Activated naive CD4-positive, alpha-beta T cell treated with Interleukin-2 at 50 U/mL for 16 hours (primary cell): ENCODE measurements at places on chromosomes 4 and X.

GRCh38 chrX:115112411-115112810 lies 76.8 kb upstream of the RBMXL3 start:
- no peak for DNase-seq

DNA sequence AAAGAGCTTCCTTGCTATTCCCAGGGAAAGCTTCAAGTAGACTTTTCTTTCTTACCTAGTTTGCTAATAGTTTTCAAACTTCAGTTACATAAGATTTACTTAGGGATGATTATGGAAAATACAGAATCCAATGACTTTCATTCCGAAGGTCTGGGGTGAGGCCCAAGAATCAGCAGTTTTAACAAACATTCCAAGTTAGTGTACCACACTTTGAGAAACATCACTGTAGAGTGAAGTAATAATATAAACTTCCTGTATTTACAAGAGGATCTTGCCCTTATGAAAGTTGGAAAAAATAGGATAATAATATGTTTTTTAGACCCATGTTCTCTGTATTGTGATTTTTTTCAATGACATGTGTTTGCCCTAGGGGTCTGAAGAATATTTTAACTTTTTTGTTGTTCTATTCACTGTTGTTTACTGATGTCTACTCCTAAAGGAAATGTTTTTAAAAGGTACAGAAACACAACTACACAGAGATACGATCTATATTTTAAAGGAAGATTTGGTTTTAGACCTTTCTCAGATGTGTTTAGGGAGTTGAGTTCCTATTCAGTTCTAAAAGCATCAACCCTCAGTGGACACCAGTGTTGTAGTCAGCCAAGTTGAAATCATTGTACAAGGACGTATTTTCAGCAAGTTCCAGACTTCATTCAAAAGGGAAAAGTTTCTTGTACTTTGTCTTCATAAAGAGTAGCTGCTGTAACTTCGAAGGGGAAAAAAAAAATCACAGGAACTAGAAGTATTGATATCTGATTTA lies 295.8 kb upstream of the SLC7A11 start:
- DNase-seq = no peak

DNA sequence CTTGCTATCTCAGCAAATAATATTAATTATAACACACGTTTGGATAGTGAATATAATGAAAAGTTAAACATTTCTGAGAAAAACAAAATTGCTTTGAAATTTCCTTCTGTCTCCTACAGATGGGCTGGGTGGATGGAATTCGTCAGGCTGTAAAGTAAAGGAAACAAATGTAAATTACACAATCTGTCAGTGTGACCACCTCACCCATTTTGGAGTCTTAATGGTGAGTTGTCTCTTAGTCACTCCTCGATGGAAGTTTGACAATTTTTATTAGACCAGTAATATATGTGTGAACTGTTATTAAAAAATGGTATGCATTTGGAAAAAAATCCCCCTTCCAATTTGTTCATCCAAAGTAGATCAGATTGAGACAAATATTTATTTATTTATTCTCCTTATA lies 92.5 kb upstream of the BRS3 start:
- no peak for DNase-seq

GRCh38 chr4:99402765-99403164 lies 32.4 kb downstream of the ADH7 start:
- DNase-seq = no peak

DNA sequence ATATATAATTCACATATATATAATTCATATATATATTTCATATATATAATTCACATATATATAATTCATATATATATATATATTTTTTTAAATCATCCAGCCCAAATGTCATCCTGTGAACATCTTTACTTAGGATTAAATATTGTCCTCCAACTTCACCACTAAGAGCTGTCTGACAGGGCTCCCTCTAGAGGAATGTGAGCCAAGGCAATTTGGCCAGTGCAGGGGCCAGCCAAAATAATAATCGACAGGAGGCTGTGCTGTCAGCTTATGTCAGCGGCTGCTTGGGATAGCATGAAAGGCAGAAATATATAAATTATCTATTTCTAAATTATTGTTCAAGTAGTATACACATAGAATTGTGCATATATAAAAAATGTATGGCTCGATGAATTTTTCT lies 29.5 kb downstream of the EGFL6 start:
- DNase-seq = no peak

- DNase-seq = no peak
These were observed 53.0 kb upstream of the NKX1-1 start for GRCh38 chr4:1459081-1459721.

DNA sequence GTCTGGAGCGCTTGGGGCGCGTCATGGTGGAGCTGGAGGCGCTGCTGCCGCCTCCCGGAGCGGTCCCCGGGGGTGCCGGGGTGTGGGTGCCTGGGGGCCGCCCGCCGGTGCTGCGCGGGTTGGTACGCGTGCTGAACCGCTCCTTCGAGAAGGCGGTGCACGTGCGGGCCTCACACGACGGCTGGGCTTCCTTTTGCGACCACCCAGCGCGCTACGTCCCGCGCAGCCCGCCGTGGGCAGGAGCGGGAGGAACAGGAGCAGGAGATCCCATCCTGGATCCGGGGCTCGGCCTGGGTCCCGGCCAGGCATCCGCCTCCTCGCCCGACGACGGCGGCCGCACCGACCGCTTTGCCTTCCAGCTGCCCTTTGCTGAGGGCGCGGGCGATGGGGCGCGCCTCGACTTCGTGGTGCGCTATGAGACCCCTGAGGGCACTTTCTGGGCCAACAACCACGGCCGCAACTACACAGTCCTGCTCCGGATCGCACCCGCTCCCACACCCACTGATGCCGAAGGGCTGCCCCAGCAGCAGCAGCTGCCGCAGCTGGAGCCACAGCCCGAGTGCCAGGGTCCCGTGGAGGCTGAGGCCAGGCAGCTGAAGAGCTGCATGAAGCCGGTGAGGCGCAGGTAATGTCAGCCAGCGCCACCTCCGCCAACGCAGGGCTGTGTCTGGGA lies 792 bp downstream of the PPP1R3F start:
- DNase-seq = no peak

- no peak for DNase-seq
These were observed 40.3 kb upstream of the NKRF start for GRCh38 chrX:119646515-119646914.

GRCh38 chr4:153785910-153786721 lies 2.8 kb downstream of the SFRP2 start:
- DNase-seq = no peak

- DNase-seq = no peak
These were observed 181.6 kb downstream of the PCDH7 start for GRCh38 chr4:30901461-30902451.

GRCh38 chrX:74080165-74080564 lies 223.8 kb upstream of the ZCCHC13 start:
- no peak for DNase-seq

DNA sequence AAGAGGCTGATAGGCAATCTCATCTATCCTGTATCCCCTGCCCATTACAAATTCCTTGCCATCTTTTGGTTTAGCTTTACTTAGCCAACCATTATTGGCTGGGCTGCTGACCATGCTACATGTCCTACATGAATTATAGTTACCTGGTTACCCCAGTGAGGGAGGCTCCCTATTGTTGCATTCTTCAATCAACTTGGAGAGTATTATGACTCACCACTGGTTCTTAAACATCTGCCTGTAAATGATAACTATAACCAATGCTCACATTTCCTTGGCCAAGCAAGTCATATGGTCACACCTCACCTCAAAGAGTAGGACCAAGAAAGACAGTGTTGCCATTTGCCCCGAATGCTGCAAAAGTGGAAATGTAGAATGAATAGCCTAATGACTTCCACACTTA lies 297.6 kb downstream of the IL15 start:
- DNase-seq = no peak

DNA sequence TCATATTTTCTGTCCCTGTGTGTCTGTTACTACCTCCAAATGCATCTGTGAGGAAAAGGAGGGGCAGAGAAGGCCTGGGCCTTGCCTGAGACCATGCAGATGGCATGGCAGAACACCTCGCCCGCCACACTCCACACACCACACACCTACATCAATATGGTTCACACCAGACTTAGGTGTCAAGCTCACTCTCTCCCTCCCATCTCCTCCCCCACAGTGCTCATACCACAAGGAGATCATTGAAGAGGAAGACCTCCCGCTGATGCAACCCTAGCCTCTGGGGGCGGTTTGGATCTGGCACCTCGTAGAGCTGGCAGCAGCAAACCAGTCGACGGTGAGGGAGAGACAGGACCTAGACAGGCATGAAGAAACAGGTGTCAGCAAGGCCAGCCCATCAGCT lies 16.6 kb upstream of the KDM5C start:
- no peak for DNase-seq

GRCh38 chrX:1802912-1803311 lies 188.1 kb downstream of the ASMT start:
- DNase-seq = no peak

DNA sequence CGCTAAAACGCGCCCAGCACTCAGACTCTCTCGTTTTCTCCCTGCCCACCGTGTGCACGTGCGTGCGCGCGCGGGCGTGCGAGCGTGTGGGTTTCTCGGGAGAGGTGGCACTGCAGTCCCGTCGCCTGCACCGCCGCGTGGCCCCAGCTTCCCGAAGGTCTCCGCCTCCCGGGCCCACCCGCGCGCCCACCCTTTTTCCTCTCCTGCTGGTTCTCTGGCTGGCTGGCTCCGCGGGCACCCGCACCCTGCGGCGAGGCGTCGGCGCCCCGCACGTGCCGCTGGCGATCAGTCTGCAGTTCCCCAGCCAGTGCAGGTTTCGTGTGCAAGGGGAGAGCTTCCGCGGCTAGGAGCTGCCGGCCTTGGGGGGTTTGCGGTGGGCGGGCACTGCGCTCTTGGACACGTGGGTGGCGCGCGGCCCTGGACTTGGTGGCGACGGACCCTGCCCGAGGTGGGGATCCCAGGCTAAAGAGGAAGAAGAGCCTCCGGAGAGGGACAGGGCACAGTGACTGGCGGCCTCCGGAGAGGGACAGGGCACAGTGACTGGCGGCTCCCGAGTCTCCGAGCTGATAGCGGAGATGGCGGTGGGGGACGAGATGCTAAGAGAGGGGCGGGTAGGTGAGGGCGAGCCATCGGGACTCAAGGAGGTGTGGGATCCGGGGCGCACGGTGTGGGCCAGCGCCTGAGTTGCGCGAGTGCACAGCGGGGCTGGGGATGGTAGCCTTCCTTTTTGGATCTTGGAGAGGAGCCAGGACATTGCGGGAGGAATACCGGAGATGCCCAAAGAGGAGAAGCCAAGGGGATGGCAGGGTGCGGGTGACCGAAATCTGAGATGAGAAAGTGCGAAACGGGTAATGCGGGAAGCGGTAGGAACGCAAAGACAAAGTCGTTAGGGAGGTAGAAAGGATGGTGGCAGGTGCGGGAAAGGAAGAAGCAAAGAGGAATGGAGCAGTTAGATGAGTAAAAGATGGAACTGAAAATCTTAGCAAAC lies at the start of gene FAM184B:
Gene FAM184B (minus strand): TSS at position 322 of the 988 bp plus-strand sequence. CDS start 322 bp downstream, outside the sequence.
- DNase-seq = no peak

GRCh38 chrX:20952180-20952579 lies 422.0 kb upstream of the CNKSR2 start:
- no peak for DNase-seq
